ENCODE measurements at places on chromosomes 16 and 17.

DNA sequence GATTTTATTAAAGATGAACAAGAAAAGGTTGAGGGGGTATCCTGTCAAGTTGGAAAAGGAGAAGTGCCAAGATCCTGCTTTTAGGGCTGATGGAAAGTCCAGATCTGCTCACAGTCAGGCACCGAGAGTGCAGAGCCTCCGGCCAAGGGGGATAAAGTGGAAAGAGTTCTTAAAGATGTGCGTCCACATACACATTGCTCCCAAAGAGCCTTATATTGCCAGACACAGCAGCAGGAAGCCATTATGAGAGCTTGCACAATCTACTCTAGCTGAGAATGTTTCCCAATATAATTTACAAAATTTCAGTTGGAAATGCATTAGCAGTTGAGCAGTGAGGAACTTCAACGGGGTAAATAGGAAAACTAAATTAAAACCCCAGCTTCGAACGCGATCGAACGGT lies 95.6 kb downstream of the SALL1 start:
- DNase-seq: no peak

GRCh38 chr17:67289181-67289876 lies 44.3 kb upstream of the HELZ start:
- DNase-seq: no peak

DNA sequence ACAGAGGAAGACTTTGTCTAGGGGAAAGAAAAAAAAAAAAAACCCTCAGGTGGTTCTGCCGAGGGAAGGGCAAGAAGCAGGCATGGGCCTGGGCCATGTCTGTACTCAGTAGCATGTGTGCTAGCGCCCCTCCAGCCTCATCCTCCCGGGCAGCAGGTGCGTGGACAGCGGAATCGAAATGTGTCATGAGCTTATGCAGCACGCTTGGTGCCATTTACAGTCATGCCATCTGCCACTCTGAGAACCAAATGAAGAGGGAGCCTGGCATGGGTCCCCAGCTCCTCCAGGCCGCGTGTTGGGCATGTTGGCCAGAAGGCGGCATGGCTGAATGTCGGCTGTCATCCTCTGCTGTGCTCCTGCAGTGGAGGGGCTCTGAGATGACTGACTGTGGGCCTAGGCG lies 31.4 kb downstream of the CRAMP1 start:
- DNase-seq: no peak

- DNase-seq: no peak
Measured at GRCh38 chr16:74165566-74166080, 131.0 kb upstream of the PSMD7 start.

- peak; percentile 49 for DNase-seq
Measured at GRCh38 chr16:4936991-4937781, at the start of gene PPL. TSS of gene PPL (minus strand) at chr16:4937148. CDS start at chr16:4937045, 103 bp downstream.

GRCh38 chr16:25257956-25258860 lies 563 bp upstream of the ZKSCAN2 start:
- peak; percentile 86 for DNase-seq

- no peak for DNase-seq
Measured at GRCh38 chr17:60563743-60564142, 36.2 kb upstream of the PPM1D start.

GRCh38 chr17:9987779-9988585 lies 82.9 kb upstream of the RCVRN start:
- peak; percentile 36 for DNase-seq

- no peak for DNase-seq
Measured at GRCh38 chr17:4858882-4859260, 25.7 kb downstream of the MINK1 start.

GRCh38 chr17:39737760-39738567 lies at the start of gene GRB7:
TSS of gene GRB7 (plus strand) at chr17:39737938. CDS start at chr17:39742302, 4,364 bp downstream.
- no peak for DNase-seq

GRCh38 chr16:81798311-81799137 lies 19.4 kb downstream of the PLCG2 start:
- DNase-seq: peak; percentile 54

- peak; percentile 75 for DNase-seq
Measured at GRCh38 chr17:68346448-68346847, 55.2 kb downstream of the ARSG start.

GRCh38 chr17:6796887-6797490 lies 21.0 kb downstream of the FBXO39 start:
- DNase-seq: no peak

DNA sequence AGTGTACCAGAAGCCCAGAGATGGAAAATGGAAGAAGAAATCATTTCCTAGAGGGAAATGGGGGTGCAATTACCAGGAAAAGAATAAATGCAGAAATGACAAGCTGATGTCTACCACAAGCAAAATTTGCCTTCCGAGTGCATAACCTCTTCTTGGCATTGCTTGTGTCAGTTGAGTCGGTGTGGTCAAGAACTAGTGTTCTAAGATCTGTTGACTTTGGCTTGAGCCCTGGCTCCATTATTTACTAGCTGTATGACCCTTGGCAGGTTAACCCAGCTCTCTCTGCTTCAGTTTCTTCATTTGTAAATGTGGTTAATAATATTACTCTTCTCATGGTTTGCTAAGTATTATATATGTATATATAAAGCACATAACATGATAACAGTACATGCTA lies 273.0 kb upstream of the IRX5 start:
- DNase-seq: no peak

DNA sequence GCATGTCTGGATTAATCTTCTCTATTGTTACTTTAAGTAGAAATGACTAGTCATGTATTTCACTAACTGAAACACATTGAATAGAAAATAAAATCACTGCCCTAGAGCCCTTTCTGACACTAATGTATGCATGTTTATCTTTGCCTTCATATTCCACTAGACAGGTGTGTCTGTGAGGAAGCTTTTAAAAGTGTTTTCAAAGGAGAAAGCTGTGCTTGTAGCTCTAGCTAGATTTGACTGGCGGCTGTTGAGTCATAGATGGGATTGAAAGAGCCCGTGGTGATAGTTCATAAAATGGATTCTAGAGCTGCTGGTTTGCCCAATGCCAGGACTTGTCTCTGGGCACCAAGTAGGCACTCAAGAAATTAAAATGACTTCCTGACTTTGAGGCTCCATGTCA lies 189.0 kb upstream of the PIRT start:
- no peak for DNase-seq

- no peak for DNase-seq
Measured at GRCh38 chr16:49883076-49884014, 27.4 kb upstream of the ZNF423 start.

DNA sequence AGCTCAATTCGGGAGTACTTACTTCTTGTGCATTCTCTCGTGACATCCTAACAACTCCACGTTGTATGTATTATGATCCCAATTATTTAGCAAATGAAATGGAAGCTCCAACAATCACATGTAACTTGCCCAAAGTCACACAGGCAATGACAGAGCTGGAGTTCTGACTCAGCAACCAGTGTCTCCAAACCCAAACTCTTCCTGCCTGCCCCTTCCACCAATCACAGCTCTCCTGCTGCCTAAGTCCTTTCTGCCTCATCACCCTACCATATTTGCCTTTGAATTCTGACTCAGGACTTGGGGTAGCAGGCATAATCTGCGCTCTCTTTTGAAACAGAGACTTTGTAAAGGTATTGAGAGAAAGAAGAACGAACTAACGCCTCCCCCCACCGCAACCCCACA lies 245.2 kb upstream of the MAF start:
- DNase-seq: no peak

DNA sequence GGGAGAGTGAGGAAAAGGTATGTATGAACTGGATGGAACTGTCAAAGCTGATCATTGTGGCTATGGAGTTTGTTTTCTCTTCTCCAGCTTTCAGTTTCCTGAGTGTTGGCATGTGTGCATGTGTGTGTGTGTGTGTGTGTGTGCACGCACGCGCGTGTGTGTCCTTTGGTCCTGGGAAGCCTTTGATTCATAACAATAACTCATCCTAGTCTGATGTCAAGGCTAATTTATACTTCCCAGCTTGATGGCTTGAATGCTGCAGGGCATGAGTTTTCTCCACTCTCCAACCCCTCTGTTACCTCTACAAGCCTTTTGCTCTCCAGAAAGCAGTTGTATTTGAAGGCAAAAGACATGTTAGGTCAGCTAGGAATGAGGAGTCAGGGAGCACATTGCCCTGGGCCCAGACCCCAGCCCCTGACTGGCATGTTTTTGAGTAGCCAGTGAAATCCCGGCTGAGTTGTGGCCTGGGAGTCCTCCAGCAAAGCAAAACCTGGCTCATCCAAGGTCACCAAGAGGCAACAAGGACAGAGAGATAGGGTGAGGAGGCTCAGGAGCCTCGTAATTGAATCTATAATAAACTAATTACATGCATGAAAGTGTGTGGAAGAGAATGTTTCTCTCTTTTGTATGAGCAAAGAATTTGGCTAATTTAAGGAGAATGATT lies 8.9 kb upstream of the CDC42EP4 start:
- DNase-seq: no peak

DNA sequence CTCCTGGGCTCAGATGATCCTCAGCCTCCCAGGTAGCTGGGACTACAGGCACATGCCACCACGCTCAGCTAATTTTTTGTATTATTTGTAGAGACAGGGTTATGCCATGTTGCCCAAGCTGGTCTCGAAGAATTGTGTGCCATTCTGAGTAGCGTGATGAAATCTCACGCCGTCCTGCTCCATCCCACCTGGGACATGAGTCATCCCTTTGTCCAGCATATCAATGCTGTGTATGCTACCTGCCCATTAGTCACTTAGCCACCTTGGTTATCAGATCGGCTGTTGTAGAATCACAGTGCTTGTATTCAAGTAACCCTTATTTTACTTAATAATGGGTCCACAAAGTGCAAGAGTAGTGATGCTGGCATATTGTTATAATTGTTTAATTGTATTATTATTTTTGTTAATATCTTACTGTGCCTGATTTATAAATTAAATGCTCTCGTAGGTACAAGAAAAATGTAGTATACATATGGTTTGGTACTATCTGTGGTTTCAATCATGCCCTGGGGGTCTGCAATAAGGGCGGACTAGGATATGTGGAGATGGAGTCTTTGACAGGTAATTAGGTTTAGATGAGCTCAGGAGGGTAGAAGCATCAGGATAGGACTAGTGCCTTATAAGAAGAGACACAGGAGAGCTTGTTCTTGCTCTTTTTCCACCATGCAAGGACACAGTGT lies 26.6 kb upstream of the SLC13A2 start:
- no peak for DNase-seq

GRCh38 chr17:34584805-34585416 lies 5.5 kb downstream of the TMEM132E start:
- DNase-seq: no peak

GRCh38 chr16:12145918-12146317 lies 169.4 kb downstream of the SNX29 start:
- no peak for DNase-seq

- no peak for DNase-seq
Measured at GRCh38 chr16:119835-120491, 18.5 kb downstream of the NPRL3 start.

DNA sequence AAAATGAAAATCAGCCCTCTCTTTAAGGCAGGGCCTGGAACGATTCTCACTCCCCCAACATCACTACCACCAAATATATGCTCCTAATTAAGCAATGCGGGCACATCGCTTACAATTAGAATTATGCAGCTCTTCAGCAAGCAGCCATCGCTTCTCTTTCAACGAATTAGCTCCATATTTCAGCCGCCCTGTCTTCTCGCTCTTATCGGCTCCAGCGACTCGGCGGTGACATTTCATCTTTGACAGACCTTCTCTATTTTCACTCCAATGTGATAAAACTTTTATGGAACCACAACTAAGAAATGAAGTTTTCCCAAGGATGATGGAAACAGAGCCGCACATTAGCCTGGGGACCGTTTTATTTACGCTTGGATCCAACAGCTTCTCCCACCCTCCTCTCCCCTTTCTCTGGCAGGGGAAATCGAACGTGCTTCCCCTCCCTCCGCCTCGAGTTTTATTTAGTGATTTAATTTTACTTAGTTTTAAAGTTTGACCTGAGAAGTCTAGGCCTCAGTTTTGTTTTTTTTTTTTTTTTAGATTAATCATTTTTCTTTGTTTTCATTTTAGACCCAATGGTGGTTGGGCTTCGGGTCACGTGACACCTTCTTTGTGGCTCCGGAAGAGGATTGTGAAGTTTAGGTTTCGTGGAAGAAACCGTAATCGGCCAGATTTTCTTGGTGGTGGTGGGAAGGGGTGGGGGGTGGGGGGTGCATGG lies 3.1 kb upstream of the HOXB2 start:
- DNase-seq: peak; percentile 53

DNA sequence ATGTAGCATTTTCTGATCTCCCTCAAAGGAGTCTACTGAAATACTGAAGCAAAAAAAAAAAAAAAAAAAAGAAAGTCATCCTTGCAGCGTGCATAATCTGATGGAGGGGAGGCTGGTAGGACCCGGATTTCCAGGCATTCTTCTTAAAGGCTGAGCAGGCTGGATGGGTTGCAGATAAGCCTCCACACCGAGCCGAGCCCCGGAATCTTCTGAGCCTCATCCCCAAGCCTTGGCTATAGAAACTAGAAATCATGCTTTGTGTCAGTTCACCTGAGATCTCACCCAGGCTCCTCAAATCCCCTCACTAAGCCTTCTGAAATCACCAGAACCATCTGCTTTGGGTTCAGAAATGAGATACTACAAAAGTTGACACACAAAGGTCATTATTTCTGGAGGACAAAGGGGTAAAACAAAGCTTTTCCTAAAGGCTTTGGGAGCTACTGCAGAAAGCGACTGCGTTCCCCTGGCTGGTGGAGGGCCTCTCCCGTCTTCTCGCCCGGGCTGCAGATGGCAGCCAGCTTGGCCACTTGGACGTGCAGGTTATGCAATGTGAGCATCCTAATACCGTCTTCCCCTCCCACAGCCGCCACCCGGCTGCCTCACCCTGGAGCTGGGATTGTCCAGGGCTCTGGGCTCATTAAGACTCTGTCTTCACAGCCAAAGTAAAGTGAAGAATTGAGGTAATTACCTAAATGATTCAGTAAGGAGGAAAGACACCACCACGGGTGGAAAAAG lies 4.7 kb upstream of the CACNG4 start:
- DNase-seq: no peak

DNA sequence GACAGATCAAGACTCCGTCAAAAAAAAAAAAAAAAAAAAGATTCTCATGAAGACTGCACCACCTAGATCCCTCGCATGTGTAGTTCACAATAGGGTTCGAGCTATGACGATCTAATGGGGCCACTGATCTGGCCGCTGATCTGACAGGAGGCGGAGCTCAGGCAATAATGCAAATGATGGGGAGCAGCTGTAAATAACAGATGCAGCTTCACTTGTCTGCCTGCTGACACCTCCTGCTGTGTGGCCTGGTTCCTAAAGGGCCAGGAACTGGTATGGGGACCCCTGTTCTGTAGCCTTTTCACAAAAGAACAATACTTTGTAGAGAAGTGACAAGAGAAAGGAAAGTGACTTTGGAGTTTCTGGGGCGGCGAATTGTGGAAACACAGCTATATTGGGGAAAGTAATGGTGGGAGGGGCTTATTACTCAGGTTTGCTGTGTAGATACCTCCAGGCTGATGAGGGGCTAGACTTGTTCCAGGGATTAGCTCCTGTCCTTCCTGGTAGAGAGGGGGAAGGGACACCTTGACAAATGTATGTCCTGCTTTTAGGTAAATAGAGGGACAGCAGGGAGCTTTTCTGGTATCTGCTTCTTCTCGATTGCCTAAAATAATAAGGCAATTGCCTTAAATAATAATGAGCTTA lies 57.1 kb downstream of the HAPSTR1 start:
- no peak for DNase-seq

- peak; percentile 77 for DNase-seq
Measured at GRCh38 chr17:32998111-32998886, 6.7 kb downstream of the SPACA3 start.

GRCh38 chr17:18017958-18018357 lies 21.0 kb downstream of the ATPAF2 start:
- DNase-seq: no peak
